ENCODE measurements at places on chromosomes 6 and 20. TPM values are rescaled to one million over a fixed set of nuclear protein-coding genes. Genes with fewer than 3 reads are reported as not detected.

Gene MLIP
- polyA plus RNA-seq = 80.6 TPM

Gene RHAG
- polyA plus RNA-seq = 1.7 TPM

Gene POU3F2
- polyA plus RNA-seq = 0.05 TPM

Gene KCNK16
- not detected for polyA plus RNA-seq

Gene DNAJC5
- polyA plus RNA-seq = 33.3 TPM

DNA sequence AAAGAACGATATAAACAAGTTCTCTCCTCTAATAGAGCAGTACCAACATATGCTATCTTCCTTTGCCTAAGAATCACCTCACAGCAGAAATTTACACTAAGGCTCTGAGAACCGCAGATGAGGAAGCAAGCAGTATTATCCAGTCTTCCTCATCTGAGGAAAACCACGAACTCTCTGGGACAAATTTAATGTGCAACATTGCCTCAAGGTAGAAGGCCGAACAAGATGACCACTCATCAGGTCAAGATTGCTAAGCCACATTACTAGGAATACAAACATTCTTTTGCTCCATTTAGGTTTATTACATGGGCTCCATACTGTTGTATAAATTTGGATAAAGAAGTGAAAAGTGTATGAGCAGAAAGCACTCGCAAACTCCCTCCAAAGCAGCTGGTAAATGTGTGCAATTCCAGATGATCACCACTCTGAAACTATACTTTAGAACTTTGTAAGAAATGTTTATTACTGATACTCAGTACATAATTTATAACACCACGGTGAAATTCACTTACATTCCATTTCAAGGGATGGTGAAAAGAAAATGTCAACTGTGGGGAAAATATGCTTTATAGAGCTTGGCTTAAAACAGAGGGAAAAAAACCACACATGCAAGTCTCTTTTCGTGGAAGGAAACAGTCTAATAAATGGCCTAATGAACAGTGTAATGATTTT, 398.4 kb downstream of the BTBD9 start:
- DNase-seq = no peak

DNA sequence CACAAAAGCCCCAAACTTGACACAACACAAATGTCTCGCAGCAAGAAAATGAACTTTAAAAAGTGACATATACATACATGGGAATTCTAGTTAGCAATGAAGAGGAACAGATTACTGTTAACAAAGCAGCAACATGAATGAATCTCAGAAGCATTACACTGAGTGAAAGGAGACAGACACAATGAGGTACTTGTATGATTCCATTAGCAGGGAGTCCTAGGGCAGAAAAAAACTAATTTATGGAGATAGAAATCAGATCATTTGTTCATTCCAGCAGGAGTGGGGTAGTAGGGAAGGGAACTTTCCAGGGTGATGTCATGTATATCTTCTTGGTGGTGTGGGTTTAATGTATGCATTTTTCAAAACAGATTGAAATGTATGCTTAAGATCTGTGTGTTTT, 524.4 kb downstream of the KIF16B start:
- no peak for DNase-seq

DNA sequence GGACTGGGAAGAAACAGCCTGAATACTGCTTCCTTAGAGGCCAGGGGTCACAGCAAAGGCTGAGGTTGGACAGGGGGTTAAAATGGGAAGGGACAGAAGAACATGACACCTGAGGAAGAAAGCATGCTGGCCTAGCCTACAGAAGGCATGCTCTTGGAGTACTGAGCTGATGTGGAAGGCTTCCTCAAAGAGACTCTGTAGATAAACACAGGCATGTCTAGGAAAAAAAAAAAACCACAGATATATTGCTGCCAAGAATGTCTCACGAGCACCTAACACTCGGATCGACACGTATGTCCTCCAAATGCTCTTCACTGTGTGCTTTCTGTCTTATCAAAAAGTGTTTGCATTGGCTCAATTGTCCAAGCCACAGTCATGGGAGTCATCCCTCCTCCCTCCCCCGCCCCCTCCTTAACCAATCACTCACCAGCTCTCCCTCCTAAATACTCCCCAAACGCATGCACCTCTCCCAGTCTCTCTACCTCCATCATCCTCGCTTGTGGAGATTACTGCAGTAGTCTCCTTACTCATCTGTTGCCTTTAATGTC, 101.1 kb upstream of the LRFN2 start:
- DNase-seq = no peak

DNA sequence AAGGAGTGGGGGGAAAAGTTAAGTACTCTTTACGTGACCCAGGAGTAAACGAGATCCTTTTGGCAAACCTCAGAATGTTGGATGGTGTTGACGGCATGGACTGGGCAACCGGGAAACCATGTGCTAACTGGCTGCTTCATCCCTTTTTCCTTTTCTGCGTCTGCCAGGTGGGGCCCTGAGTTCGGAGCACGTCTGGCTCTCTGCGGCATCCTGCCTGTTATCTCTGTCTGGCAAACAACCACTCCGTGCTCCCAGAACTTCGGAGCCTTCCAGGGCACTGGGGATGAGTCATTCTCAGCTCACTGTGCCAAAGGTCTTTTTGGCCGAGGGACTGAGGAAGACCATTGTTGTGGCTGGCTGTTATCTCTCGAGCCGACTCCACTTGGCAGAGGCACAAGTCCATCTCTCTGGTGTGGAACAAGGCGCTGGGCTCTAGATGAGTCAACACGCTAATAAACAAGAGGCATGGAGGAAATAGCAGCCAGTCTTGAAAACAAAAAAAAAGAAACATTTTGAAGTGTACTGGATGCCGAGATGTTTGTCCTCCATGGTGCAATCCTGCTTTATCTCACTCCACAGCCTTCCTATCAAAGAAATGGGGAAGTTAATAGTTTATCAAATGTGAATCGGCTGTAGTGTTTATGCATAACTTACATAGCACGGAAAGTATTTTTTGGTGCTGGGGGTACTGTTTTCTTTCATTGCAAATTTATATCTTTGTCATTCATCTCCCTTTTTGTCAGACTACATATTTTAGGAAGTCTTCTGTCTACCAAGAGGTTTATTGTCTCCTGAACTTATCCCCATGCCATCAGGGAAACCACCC, 64.6 kb upstream of the TXNDC5 start:
- peak; percentile 21 for DNase-seq

DNA sequence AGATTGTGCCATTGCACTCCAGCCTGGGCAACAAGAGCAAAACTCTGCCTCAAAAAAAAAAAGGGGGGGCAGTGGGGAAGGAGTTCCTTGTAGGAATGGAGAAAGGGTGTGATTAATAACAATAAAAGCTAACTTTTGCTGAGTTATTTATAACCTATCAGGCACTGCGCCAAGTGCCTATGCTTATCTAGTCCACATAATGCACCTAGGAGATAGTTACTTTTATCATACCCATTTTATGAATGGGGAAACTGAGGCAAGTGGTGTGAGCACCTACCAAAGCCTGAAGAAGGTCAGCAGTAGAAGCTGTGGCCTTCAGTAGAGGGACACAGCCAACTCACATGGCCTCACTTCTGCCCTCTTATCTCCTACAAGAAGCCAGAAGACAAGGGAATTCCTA, 13.6 kb upstream of the PPP1R16B start:
- no peak for DNase-seq
